ENCODE measurements at places on chromosomes 6 and 20. TPM values are rescaled to one million over a fixed set of nuclear protein-coding genes. Genes with fewer than 3 reads are reported as not detected.

GRCh38 chr6:131555992-131556391, 17.0 kb upstream of the ARG1 start:
- H3K27me3 ChIP-seq: no peaks in the 10 kb centered on the region
- H3K27ac ChIP-seq: no peak overlapping the region
- no peaks in the 10 kb centered on the region for H3K36me3 ChIP-seq
- no peak for DNase-seq

The DDAH2 gene
- 83.7 TPM for total RNA-seq

- H3K27ac ChIP-seq: no peak overlapping the region
- H3K4me1 ChIP-seq: no peaks in the 10 kb centered on the region
- no peak overlapping the region for H3K4me3 ChIP-seq
- peaks cover 6% of the 10 kb centered on the region for H3K36me3 ChIP-seq
- no peak for DNase-seq
Observed at GRCh38 chr20:2485661-2486060, 15.1 kb upstream of the SNRPB start.

The ZBTB12 gene
- 4.1 TPM for total RNA-seq

The ANKRD66 gene
- not detected for total RNA-seq

DNA sequence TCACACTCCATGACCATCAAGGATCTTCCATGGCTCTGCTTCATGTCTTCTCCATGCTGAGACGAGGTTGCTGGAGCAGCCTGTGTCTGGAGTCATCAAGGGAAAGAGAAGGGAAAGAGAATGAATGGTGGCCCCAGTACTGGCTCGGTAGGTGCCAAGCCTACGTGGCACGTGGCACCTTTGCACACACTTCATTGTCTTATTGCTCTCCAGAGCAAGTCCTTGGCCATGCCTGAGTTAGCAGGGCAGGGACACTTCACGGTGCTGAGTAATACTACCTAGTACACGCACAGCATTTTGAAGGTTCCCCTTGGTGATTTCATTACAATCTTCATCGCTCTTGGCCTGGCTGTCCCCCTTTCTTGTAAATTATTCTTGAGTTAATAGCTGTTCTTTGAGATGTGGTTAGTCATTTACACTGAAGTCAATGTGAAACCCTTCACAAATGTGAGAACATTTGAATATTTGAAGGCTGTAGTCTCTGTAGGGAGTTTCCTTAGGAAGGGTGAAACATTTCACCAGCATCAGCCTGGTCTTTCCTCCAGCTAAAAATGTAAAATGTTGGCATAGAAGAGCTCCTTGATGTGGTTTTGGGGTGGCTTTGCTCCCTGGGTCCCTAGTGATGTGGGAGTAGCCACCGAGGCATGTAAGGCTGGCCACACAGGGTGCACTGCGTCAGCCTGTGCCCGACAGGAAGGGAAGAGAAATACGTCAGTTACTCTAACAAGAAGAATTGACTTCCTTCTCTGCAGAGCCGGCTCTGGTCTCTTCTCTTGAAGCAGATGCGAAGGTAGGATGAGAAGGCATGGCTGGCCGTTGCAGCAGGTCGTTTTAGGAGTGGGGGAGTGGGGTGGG, at the start of gene SYTL3:
Gene SYTL3, plus strand, starts transcription at position 766 of the 855 bp plus-strand sequence. CDS start 13,215 bp downstream, outside the sequence.
- H3K4me1 ChIP-seq: no peaks in the 10 kb centered on the region
- DNase-seq: no peak
- no peak within 1 kb of the TSS for H3K4me3 ChIP-seq
- no peak within 1 kb of the TSS for H3K27ac ChIP-seq

The SLCO4A1 gene
- total RNA-seq: 12.3 TPM

DNA sequence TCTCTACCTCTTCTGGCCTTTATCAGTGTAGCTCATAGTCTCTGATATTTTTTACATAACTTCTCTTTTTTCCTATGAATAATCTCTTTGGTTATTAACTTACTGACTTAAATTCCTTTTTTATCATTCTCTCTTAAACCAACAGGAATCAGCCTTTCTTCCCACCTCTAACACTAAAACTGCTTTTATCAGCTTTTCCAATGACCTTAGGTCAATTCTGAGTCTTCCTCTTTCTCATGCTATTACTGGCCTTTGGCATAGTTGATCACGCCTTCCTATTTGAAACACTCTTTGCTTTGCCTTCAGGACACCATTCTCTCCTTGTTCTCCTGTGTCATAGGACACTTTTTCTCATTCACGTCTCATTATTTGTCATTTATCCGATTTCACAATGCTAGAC, 8.1 kb upstream of the HINT3 start:
- no peaks in the 10 kb centered on the region for H3K4me1 ChIP-seq
- no peak overlapping the region for H3K27ac ChIP-seq
- no peak for DNase-seq
- H3K27me3 ChIP-seq: peaks cover 1% of the 10 kb centered on the region

DNA sequence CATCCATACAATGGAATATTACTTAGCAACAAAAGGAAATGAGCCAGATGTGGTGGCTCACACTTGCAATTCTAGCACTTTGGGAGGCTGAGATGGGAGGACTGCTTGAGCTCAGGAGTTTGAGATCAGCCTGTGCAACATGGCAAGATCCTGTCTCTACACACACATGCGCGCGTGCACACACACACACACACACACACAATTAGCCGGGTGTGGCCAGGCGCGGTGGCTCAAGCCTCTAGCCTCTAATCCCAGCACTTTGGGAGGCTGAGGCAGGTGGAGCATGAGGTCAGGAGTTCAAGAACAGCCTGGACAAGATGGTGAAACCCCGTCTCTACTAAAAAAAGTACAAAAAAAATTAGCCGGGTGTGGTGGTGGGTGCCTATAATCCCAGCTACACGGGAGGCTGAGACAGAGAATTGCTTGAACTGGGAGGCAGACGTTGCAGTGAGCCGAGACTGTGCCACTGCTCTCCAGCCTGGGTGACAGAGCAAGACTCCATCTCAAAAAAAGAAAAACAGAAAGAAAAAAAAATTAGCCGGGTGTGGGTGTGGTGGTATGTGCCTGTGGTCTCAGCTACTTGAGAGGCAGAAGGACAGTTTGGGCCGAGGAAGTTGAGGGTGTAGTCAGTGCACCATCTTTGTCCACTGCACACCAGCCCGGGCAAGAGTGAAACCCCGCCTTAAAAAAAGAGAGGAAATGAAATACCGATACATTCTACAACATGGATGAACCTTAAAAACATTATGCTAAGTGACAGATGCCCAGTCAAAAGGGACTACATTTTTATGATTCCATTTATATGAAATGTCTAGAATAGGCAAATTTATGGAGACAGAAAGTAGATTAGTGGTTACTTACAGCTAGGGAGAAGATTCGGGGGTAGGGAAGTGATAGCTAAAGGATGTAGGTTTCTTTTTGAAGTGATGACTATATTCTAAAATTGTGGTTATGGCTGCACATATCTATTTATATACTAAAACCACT, 52.5 kb downstream of the RBL1 start:
- no peaks in the 10 kb centered on the region for H3K4me1 ChIP-seq
- H3K4me3 ChIP-seq: no peak overlapping the region
- H3K27me3 ChIP-seq: no peaks in the 10 kb centered on the region

GRCh38 chr6:100381111-100381510, 83.6 kb downstream of the SIM1 start:
- H3K4me1 ChIP-seq: no peaks in the 10 kb centered on the region
- H3K27me3 ChIP-seq: no peaks in the 10 kb centered on the region

DNA sequence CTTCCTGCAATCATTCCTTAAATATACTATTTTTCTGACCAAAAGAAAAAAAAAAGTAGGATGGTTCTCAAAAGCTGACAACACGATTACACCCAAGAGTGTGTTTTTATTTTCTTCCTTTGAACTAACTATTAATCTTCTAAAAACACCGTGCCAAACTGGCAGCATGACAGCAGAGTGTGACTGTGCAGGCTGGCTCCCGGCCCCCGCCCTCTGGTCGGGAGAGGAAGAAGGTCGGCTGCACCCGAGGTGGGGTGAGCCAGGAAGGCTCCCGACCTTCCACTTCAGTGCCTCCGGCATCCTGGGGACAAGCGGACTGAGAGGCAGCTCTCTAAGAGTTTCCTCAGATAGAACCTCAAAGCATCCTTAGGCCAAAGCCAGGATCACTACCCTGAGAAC, 29.2 kb downstream of the SLC22A23 start:
- H3K4me1 ChIP-seq: peaks cover 2% of the 10 kb centered on the region
- no peak overlapping the region for H3K4me3 ChIP-seq
- DNase-seq: peak; percentile 31
- H3K27me3 ChIP-seq: no peaks in the 10 kb centered on the region
- no peak overlapping the region for H3K27ac ChIP-seq
- H3K36me3 ChIP-seq: no peaks in the 10 kb centered on the region

GRCh38 chr6:149480502-149481280, 4.1 kb downstream of the ZC3H12D start:
- no peaks in the 10 kb centered on the region for H3K4me1 ChIP-seq
- DNase-seq: no peak
- H3K27me3 ChIP-seq: no peaks in the 10 kb centered on the region
- H3K36me3 ChIP-seq: no peaks in the 10 kb centered on the region

The RAMACL gene
- 1.1 TPM for total RNA-seq

DNA sequence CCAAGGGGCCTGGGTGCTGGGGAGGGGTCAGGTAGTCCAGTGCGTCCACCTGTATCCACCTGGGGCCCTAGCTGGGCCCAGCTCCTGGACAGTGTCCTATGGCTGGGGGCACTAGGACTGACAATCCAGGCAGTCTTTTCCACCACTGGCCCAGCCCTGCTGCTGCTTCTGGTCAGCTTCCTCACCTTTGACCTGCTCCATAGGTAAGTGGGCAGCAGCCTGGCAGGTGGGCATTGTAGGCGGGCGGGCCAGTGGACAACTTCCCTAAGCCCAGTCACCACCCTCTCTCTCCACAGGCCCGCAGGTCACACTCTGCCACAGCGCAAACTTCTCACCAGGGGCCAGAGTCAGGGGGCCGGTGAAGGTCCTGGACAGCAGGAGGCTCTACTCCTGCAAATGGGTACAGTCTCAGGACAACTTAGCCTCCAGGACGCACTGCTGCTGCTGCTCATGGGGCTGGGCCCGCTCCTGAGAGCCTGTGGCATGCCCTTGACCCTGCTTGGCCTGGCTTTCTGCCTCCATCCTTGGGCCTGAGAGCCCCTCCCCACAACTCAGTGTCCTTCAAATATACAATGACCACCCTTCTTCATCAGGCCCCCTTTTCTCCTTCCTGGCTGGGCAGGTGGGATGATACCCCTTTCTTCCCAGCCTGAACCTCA, 584 bp downstream of the C20orf141 start:
- H3K36me3 ChIP-seq: no peaks in the 10 kb centered on the region
- H3K27ac ChIP-seq: no peak overlapping the region
- no peak for DNase-seq
- H3K27me3 ChIP-seq: peaks cover 2% of the 10 kb centered on the region

The VGLL2 gene
- 0.28 TPM for total RNA-seq

DNA sequence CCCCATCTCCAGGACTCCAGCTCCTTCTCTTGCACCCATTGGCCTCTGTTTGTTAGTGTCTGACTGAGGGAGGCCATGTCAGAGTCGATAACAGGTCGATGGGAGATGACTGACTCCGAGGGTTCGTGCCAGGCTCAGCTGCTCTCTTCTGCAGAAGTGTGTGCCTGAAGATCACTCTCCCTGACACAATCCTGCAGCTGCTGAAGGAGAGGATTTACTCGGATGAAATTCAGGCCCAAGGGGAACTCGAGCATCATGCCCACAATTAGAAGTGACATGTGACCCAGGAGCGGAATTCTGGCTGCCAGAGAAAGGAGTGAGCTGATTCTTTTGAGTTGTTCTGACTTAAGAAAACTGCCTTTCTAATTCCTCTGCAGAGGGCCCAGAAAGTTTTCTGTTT, 318.2 kb downstream of the MAFB start:
- H3K27me3 ChIP-seq: no peaks in the 10 kb centered on the region
- H3K36me3 ChIP-seq: no peaks in the 10 kb centered on the region
- H3K27ac ChIP-seq: no peak overlapping the region
- H3K4me1 ChIP-seq: no peaks in the 10 kb centered on the region

GRCh38 chr20:46000262-46000996, 8.3 kb upstream of the MMP9 start:
- H3K36me3 ChIP-seq: no peaks in the 10 kb centered on the region
- H3K27me3 ChIP-seq: peaks cover 4% of the 10 kb centered on the region
- DNase-seq: no peak
- no peak overlapping the region for H3K4me3 ChIP-seq
- no peak overlapping the region for H3K27ac ChIP-seq

GRCh38 chr20:10171864-10172751, 46.5 kb upstream of the SNAP25 start:
- H3K27ac ChIP-seq: peak overlapping the region; percentile 54
- H3K4me1 ChIP-seq: no peaks in the 10 kb centered on the region
- H3K4me3 ChIP-seq: peak overlapping the region; percentile 28
- DNase-seq: peak; percentile 38
- no peaks in the 10 kb centered on the region for H3K27me3 ChIP-seq
- no peaks in the 10 kb centered on the region for H3K36me3 ChIP-seq

All from prostate gland (tissue), 2 donors.